ENCODE measurements at places on chromosomes 5 and 9. TPM values are rescaled to one million over a fixed set of nuclear protein-coding genes. Genes with fewer than 3 reads are reported as not detected.

DNA sequence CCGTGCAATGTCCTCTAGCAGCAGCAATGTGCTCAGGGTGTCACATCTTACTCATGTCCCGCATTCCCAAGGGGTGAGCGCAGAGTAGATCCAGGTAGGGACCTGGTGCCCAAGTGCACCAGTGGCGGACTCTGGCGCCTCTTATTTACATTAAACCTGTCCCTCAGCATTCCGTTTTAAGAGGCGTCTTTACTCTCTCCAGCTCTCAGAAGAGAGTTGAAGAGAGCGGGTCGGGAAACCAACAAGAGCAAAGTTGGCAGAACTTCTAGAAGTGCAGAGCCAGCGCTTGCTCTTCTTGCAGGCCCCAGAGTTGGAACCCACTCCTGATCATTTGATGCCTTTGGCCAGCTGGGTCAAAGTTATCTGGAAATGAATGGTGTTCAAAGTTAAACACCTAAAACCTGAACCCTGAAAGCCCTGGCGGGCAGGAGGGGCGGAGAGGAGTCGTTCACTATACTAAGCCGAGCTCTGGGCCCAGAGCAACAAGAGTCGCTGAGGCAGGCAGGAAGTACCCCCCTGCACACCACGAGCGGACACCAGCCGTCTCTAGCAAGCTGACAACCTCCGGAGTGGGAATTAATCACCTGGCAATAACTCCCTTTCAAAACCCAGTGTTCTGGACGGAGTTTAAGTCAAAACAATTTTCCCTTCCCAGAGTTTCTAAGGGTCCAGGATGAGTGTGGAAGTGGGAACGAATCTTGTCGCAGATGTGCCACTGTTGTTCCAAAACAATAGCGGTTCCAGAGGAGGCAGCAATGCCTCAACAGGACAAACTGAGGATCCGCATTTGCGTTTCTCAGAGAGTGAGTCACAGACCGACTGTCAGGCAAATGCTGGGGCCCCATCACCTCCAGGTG is 122.8 kb downstream of the TMEM161B start:
- H3K27me3 ChIP-seq, result peaks cover 36% of the 10 kb centered on the region
- H3K27ac ChIP-seq, result no peak overlapping the region
- peak; percentile 19 for DNase-seq

- no peak for DNase-seq
- no peak overlapping the region for H3K4me3 ChIP-seq
- H3K4me1 ChIP-seq, result no peaks in the 10 kb centered on the region
- H3K27ac ChIP-seq, result no peak overlapping the region
- no peaks in the 10 kb centered on the region for H3K27me3 ChIP-seq
These were observed 546.3 kb downstream of the EBF1 start for GRCh38 chr5:158553195-158553961.

GRCh38 chr9:115717298-115717697 is 436.3 kb upstream of the PAPPA start:
- no peak for DNase-seq
- H3K36me3 ChIP-seq, result no peaks in the 10 kb centered on the region
- no peak overlapping the region for H3K27ac ChIP-seq
- no peaks in the 10 kb centered on the region for H3K27me3 ChIP-seq

Gene LCN15
- not detected for total RNA-seq

Gene EQTN
- total RNA-seq, result not detected

Measured in activated CD4-positive, alpha-beta memory T cell treated with anti-CD3 and anti-CD28 coated beads for 36 hours (primary cell).